ENCODE measurements at places on chromosomes 5 and 9. TPM values are rescaled to one million over a fixed set of nuclear protein-coding genes. Genes with fewer than 3 reads are reported as not detected.
A peak's percentile ranks its signal among the peaks of the same experiment; 100 is the strongest.

Gene RPS23
- 969 TPM for total RNA-seq

Gene CDX1
- 0.29 TPM for total RNA-seq

- no peak for DNase-seq
These were observed 93.9 kb downstream of the MAPKAP1 start for GRCh38 chr9:125613141-125613540.

DNA sequence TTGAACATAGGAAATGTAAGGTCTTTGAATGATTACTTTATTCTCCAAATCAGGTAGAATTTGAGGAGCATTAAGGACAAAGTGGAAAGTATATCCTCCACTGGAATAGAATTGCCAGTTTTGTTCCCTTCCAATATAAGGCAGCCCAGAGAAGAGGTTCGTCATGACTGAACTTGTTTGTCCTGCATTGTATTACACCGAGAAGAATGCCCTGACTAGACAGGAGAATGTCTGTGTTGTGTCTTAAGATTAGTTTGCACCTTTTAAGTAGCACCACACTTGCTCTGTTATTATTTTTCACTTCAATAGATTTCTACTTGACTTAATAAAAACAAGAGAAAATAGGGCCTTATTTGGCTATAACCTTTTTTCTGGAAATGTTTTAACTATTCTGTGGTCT is 586.2 kb upstream of the PTGER4 start:
- no peak for DNase-seq

Gene IFNB1
- total RNA-seq = not detected

DNA sequence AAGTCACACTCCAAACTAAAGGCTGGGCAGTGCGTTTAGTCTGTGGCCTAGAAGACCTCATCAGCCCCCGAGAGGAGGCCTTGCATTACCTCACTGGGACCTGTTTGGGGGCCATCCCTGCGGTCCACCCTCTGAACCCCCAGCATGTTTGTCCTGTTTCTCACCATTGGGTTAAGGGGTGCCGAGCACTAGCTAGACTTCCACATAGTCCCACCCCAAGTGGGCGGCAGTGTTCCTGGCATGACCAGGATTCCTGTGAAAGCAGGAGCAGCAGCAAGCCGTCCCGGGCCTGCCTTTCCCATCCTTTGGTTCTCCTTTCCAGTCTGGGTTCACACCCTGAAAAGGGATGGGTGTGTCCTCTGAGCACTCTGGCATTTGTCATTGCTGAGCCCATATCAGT is 26.6 kb upstream of the SAP30L start:
- no peak for DNase-seq

Gene LNPEP
- 51.9 TPM for total RNA-seq

Gene CDO1
- 4.9 TPM for total RNA-seq

DNA sequence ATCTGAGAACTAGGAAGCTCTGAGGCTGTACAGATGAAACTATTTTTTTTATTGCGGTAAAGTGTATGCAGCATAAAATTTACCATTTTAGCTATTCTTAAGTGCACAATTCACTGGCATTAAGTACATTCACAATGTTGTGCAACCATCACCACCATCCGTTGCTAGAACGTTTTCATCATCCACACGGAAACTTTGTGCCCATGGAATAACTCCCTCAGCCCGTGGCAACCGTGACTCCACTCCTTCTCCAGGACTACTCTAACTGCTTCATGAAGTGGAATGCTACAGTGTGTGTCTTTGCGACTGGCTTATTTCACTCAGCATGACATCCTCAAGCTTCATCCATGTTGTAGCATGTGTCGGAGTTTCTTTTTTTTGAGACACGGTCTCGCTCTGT is 57.1 kb downstream of the COL23A1 start:
- no peak for DNase-seq

- DNase-seq = no peak
These were observed 204.9 kb downstream of the CHSY3 start for GRCh38 chr5:130109152-130109551.

GRCh38 chr9:136943291-136944211 is 987 bp downstream of the FBXW5 start:
- peak; percentile 62 for DNase-seq

DNA sequence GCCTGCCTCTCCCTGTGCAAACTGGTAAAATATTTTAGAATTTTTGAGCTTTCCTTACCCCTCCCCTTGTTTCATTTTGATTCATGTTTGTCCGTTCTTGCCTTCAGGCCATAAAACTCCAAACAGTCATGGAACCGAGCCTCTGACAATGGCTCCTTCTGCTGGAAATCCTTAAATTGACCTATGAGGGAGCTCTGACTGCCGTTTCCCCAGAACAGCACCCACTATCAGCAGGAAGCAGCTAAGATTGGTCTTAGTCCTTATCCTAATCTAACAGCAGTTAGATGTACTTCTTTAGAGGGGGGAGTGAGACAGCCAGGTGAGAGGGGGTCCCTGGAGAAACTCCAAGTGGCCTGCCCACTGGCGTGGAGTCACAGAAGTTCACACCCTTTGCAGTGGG is 106.7 kb downstream of the FAM174A start:
- DNase-seq = no peak

DNA sequence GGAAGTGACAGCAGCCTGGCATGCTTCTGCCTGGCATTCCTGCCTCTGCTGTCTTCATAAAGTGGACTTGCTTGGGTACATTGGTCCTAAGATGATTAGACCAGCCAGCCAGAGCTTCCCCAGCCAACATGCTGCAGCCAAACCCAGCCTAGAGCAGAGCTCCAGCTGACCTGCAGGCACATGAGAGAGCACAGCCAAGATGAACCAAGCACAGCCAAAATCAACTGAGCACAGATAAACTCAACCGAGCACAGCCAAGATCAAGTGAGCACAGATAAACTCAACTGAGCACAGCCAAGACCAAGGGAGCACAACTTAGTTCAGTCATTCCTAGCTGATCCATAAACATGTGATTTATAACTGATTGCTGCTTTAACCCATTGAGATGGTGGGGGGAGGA is 266.5 kb downstream of the MSX2 start:
- DNase-seq = no peak

- no peak for DNase-seq
These were observed 75.0 kb upstream of the FST start for GRCh38 chr5:53405396-53405795.

Gene POU5F2
- total RNA-seq = 0.21 TPM

Gene FAM81B
- 2.3 TPM for total RNA-seq

- DNase-seq = no peak
These were observed 146.8 kb downstream of the BARX1 start for GRCh38 chr9:93808115-93809029.

Gene AK8
- total RNA-seq = not detected

- no peak for DNase-seq
These were observed 194.7 kb upstream of the KLF4 start for GRCh38 chr9:107684224-107684623.

Gene CSF2
- not detected for total RNA-seq

Gene ACSL6
- total RNA-seq = 2.6 TPM

Gene PAEP
- total RNA-seq = not detected

- DNase-seq = no peak
These were observed 61.1 kb upstream of the SV2C start for GRCh38 chr5:76021936-76022584.

DNA sequence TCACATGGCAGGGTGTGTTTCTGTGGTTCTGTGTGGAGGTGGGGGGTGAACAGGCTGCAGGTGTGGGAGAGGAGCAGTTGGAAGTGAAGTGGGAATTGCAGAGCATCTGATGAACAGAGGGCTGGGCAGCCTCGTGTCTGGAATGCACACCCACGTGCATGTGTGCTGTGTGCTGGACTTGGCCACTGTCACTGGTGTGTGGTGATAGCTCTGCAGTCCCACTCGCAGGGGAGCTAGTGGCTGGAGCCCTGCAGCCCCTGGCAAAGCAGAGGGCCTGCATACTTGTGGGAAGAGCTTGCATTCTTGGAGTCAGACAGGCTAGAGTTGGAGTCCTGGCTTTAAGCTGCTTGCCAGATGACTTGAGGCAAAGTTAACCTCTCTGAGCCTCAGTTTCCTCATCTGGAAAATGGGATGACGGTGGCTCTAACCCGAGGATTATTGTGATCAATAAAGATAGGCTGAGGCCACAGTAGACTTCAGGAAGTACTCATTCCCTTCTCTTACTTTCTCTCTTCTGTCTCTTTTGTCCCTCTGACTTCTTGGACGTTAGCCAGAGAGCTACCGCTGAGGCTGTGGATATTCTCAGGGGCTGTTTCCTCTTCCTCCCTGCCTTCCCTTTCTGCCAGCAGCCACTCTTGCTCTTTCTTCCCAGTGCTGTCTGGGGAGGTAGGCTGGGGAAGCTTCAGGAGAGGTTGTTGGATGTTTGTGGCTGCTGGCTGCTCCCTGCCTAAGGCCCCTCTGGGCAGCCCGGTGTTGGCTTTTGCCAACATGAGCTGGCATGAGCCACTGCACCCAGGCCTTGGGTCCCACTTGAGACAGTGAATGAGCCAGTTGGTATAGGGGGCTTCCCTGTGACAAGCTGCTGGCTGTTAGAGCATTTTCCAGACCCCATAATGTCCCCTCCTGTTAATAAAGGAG is 18.3 kb downstream of the PSAT1 start:
- no peak for DNase-seq

Gene FUT7
- not detected for total RNA-seq

Gene CCDC152
- 2.1 TPM for total RNA-seq

GRCh38 chr9:118991366-118992285 is 377.6 kb downstream of the BRINP1 start:
- DNase-seq = no peak

GRCh38 chr5:59724482-59725391 is 168.8 kb downstream of the PDE4D start:
- no peak for DNase-seq

DNA sequence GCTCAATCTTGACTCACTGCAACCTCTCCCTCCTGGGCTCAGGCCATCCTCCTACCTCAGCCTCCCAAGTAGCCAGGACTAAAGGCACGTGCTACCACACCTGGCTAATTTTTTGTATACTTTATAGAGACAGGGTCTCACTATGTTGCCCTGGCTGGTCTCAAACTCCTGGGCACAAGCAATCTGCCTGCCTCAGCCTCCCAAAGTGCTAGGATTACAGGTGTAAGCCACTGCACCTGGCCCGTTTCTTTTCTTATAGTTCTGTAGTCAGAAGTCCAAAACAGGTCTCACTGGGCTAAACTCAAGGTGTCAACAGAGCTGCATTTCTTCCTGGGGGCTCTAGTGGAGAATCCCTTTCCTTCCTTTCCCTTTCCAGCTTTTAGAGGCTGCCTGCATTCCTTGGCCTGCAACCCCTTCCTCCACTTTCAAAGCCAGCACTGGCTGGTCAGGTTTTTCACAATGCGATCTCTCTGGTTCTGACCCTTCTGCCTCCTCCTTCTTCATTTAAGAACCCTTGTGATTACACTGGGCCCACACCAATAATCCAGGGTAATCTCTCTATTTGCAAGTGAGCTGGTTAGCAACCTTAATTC is 16.3 kb downstream of the IRF1 start:
- DNase-seq = no peak

GRCh38 chr9:8183618-8184017 is 384.0 kb upstream of the DMAC1 start:
- no peak for DNase-seq

GRCh38 chr9:14907360-14907685 is 2.9 kb downstream of the FREM1 start:
- DNase-seq = no peak

GRCh38 chr9:109017061-109017460 is 3.8 kb upstream of the CTNNAL1 start:
- no peak for DNase-seq

DNA sequence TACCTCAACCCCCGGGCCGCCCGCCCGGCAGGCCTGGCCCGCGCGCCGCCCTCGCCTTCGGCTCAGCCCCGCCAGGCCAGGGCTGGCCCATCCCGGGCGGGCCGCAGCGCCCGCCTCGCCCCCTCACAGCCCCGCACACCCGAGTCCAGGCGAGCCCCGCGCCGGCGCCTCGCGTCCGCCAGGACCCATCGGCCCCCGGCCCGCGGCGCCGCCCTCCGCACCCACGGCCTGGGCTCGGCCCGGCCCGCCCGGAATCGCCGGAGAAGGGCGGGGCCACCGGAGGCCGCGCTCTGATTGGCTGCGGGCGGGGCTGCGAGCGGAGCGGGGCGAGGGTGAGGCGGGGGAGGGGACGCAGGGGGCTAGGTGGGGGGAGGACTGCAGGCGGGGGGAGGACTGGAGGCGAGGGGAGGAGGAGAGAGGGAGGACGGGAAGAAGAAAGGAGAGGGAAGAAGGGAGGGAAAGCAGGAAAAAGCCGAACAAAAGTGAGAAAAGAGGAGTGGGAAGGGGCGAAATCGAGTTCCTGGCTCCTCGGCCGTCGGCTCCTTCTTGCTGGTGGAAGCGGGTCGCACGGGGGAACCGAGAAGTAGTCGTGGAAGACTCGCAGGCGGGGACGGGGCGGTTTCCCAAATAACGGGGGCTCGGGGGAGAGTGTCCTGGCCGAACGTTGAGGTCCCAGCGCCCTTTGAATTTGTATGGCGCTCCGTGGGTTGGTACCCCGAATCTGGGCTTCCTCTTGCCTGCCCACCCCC is 472 bp upstream of the UBTD2 start:
- peak; percentile 89 for DNase-seq

DNA sequence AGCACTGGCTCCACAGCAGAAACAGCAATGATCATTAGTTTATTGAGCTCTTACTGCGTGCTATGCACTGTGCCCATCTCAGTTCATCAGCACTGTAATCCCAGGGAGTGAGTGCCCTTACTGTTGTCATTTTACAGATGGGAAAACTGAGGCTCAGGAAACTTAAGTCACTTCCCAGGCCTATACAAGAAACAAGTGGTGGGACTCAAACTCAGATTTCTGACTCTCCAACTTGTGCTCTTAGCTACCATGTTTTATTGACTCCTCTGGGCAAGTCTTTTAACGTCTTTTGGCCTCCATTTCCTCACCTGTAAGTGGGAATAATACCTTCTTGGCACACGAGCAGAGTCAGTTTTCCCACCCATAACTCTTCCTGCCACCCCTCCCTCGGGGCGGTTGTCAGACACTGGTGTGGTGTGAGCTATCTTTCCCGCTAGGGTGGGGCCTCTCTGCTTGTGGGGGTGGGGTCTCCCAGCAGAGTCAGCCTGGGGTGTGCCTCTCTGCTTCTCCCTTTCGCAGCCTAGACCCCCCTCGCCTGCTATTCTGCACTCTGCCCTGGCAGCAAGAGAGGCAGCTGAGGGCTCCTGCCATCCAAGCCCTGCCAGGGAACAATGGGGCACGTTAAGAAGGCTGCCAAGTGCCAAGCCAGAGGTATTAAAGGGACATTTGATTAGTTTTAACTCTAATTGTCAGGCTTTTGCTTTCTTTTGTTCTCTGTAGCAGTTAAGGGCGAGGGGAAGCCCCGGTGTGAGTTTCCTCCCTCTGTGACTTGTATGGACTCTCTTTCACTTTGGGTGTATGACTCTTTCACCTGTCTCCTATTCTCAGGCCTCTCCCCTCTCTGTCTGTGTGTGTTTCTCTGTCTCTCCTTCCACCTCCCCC is 12.1 kb downstream of the GALNT10 start:
- no peak for DNase-seq

Gene DMRT3
- total RNA-seq = not detected

All from heart left ventricle (tissue), 16 donors.